ENCODE measurements at places on chromosomes 12 and 14.

DNA sequence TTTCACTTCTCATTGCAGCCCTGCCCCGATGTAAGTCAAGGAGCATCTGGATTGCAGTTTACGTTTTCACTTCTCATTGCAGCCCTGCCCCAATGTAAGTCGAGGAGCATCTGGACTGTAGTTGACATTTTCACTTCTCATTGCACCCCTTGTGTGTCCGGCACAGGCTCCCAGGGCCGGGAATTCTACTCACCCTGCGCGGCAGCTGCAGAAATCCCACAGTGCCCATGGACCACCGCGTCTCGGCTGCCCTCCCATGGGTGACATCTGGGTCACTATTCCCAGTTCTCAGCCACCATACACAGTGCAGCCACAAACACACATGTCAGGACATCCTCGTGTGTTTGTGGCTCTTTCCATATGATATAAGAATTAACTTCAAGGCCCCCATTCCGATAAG lies 378.5 kb downstream of the ADGRD1 start:
- DNase-seq = no peak

GRCh38 chr12:27814411-27814810 lies 34.4 kb upstream of the MANSC4 start:
- no peak for DNase-seq

DNA sequence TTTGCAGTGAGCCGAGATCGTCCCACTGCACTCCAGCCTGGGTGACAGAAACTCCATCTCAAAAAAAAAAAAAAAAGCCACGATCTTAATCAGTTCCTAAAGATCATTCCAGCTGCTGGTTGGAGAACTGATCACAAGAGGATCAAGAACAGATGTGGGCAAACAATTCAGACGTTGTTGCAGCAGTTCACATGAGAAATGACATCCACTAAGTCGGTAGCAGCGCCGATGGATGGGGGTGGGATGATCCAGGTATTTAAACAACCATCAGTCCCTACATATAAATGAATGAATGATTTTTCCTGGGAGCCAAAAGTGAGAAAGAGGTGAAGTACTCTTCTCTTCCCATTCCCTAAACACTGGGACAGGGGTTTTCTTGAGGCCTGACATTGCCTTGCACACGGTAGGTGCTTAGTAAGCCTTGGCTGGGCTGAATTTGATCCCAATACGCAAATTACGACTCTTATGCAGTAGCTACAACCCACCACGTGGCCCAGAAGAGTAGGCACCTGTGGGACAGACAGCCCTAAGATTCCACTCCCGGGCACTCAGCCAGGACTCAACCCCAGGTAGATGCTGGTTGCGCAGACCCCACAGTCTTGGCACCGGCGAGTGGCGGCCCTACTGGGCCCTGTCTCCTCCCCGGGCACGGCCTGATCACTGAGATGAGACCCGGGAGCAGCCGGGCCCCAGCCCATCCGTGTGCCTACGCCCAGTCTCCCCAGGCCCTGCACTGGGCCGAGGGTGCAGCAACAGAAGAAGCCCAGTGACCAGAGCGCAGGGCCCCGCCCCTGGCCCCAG lies 565 bp downstream of the SPRYD3 start:
- peak; percentile 38 for DNase-seq

DNA sequence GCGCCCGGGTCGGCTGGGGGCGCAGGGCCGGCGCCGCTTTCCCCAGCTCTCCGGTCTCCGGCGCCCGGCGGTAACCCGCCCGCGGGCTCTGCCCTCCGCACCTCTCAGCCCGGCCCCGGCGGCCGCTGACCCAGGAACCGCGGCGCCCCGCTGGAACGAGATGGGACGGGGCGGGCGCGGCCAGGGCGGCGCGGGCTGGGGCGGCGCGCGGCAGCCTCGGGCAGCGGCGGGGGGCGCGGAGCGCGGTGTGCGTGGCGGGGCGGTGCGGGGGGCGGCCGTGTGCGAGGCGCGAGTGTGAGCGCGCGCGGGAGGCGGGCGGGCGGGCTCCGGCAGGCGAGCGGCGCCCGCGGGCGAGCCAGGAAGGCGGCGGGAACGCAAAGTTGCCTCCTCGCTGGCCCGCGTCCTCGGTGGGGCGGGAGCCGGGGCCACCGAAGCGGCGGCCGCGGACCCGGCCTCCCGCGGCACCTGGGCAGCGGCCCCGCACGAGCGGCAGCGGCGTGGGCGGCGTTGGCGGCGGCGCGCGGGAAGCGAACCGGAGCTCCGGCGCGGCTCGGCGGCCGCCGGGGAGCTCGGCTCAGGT lies 671 bp upstream of the DIO3 start:
- DNase-seq = no peak
